ENCODE measurements at places on chromosomes 3 and 15.

GRCh38 chr15:76162036-76162398, 102.2 kb downstream of the TMEM266 start:
- DNase-seq, result no peak

DNA sequence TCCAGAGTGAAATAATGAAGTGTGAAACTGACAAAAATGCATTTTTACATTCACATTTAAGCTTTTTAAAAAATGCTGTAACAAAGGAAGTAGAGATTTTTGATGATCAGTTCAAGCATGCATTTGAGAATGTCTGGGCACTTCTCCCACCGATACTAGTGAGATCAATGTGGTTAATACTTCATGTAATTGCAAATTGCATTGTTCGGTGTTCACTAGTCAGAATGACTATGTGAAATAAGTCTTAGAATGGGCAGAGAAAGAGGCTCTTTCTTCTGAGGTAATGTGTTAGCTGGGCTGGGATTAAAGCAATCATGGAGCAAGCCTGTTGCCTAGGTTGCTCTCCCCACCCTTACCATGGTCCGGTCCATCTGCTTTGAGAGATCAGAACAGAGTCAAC, 587.0 kb upstream of the GRM7 start:
- no peak for DNase-seq

- DNase-seq, result no peak
Measured at GRCh38 chr15:101538177-101538576, 48.7 kb upstream of the PCSK6 start.

GRCh38 chr15:61091289-61091616, 137.8 kb downstream of the RORA start:
- DNase-seq, result no peak

DNA sequence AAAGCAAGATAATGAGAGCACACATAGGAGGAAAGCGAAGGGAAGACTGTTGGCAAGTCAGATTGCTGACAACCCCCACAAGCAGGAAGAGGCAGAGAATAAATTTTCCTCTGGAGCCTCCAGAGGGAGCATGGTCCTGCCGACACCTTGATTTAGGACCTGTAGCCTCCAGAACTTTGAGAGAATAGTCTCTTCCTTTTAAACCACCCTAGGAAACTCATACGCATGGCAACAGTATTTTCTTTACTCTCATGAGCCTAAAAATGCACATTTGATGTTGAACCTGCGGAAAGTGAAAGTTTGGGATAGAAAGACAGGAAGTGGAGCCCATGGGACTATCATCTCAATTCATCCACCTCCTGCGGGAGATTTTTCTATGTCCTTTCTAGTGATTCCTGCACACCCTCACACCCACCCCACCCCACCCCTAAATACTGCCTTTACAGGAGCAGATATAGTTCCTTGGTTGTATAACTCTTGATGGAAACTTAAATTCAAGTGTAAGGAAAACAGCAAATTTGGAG, 116.7 kb upstream of the LPP start:
- no peak for DNase-seq

DNA sequence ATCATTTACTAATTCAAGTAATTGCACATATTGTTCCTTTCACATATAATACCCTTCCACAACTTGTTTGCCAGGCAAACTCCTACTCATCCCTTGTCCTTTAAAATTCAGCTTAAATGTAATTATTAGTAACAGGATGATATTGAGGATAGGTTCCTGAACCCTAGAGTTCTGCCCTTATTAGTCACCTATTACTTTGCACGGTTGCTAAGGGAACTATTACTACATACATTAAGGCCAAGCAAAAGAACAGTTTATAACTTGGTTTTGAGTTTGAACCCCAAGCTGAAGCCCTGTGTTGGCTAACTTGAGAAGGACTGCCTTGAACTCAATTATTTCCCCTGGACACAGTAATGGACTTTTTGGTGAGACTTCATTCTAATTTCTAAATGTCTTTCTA, 529.7 kb downstream of the IGSF11 start:
- DNase-seq, result no peak

DNA sequence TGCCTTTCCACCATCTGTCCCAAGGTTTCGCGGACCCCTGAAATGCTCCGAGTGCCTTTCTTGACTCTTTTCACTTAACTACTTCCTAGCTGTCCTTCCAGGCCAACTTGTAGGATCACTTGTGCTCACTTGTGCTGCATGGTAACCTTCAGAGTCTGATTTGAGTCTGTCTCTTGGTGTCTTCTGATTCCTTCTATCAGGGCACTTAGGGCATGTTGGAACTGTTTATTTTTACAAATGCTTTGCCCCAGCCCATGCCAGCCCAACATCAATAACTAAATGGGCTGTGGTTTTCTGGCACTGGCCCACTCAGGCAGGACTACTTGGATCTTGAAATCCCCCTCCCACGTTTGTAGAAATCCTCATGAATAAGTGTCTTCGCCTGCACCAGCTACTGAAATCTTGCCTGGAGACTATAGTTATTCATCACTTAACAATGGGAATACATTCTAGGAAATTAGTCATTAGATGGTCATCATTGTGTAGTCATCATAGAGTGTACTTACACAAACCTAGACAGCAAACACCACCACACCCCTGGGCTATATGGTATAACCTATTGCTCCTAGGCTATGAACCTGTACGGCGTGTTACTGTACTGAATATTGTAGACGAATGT, 123.1 kb upstream of the STRIT1 start:
- DNase-seq, result no peak

DNA sequence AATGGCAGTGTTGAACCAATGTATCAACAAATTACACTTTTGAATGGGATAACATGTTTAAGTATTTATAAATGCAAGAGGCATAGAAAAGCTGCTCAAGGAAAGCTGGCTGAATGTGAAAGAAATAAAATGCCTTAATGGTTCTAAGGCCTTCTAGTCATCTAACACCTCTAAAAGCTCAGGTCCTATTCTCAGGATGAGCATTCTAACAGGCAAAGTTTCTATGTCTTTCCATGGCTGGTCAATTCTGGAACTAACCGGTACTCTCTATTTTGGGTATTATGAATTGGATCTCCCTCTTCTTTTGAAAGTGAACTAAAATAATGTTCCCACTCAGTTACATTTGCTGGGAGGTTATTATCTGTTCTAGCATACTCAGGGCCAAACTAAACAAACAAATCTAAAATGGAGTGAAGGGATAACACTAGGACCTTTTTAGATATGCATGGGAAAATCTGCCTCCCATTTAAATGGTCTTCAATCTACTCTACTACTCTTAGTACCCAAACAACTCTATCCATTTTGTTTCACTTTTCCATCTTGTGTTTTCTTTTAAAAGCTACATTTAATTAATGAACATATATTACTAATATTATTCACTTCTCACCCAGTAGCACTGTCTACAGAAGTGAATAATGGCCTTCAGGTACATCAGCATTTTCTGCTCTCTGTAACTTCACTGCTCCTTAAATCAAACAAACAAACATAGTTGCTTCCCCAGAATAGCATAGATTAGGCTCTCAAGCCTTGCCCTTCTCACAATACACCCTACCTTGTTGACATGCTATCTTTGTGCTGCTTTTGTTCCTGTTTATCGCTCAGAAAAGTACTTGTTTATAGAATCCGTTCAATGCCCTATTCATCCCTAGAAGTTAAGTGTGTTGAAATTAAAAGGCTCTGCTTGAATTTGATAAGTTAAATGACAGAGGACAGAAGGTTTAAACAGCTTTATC, 46.4 kb downstream of the CBLB start:
- no peak for DNase-seq

DNA sequence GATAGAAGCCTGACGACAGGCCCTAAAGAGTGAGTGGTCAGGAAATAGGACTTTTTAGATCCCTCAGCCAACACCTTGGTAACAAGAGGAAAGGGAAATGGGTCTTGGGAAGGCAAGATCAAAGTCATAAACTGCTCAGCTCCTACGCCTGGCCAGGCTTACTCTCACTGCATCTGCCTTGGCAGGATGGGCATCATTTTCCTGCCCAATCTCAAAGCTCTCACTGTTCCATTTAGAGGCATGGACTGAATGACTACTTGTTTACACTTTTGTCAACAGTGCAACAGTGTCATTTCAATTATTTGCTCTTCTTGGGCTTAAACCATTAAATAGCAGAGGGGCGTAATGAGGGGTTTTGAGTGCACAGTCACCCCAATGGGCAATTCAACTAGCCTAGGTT, 808.7 kb downstream of the GRM7 start:
- no peak for DNase-seq

DNA sequence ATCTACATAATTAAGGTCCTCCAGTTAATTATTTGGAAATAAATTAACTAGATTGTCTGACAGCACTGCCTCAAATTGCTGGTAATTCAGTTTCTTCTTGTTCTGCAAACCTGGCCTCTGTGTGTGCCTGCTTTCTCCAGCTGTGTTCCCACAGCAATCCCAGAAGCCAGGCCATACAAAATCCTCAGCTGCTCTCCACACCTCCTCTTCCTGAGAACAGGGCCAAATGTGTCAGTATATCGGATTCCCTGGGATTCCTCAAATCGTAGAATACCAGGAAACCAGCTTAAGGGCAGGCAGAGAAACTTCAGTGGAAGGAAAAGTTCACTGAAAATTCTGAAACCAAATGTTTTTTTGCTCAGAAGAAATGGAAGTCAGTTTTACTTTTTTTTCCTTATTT, 261.4 kb downstream of the ZMAT3 start:
- DNase-seq, result no peak

GRCh38 chr3:100044369-100044768, 69.9 kb downstream of the FILIP1L start:
- DNase-seq, result no peak

DNA sequence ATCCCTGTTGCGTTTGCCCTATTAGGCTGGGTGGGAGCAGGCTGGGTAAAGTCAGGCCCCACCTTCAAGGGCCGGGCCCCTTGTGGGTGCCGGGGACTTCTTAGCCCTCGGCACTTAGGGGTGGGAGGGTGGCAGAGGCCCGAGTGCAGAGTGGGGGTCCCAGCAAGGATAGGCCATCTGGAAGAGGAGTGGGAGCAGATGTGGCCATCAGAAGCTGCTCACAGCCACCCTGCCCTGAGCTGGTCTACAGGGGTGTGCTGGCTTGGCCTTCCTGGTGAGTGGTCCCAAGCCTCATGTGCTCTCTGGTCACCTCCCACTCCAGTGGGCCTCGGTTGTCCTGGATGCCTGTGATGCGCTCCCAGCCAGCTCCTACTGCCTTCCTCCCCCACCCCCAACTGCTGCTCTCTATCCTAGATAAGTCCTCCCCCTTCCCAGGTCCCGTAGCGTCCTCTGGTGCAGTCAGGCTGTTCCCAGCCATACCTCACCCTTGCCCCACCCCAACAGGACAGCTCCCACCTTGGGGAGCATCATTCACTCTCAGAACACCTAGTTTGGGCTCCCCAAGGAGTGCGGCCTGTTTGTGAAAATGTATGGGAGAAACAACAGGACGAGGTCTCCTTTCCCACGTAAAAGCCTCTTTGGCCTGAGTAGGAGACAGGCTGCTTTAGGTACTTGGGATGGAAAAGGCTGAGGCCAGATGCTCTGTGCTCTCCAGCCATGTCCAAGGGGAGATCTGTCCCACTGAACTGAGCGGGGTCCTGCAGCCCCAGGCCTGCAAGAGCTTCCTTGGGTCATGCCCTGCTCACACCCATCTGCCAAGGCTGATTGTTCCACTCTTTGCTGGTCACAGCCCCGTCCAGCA, 24.9 kb upstream of the PLXNA1 start:
- no peak for DNase-seq

GRCh38 chr3:101851072-101851770, 1.9 kb downstream of the NFKBIZ start:
- DNase-seq, result no peak

GRCh38 chr3:9035473-9035872, 72.2 kb upstream of the RAD18 start:
- no peak for DNase-seq

GRCh38 chr3:131568460-131568859, 65.7 kb upstream of the MRPL3 start:
- DNase-seq, result no peak

DNA sequence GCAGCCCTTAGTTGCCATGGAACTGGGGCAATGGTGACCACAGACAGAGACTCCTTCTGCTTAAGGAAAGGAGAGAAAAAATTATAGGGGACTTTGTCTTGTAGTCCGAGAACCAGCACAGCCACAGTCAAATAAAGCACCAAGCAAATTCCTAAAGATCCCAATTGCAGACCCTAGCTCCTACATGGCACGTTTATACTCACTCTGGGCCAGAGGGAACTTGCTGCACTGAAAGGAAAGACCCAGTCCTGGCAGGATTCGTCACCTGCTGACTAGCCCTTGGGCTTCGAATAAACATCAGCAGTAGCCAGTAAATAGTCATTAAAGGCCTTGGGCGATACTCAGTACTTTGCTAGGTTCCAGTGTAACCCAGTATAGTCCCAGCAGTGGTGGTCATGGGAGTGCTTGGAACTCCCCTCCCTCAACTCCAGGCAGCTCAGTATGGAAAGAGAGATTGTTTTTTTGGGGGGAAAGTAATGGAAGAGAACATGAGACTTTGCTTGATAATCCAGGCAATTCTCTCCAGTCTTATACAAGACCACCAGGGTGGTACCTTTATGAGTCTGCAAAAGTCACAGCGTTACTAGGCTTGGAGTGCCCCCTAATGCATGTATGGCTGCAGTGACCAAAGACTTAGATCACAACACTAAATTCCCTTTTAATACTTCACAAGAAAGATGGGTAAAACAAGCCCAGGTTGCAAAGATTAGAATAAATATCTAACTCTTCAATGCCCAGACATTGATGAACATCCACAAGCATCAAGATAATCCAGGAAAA, 66.4 kb upstream of the AGTR1 start:
- no peak for DNase-seq

GRCh38 chr15:77504306-77504705, 83.6 kb downstream of the HMG20A start:
- no peak for DNase-seq

- no peak for DNase-seq
Measured at GRCh38 chr3:152720951-152721718, 113.8 kb upstream of the P2RY1 start.

GRCh38 chr15:58867926-58868325, 65.6 kb downstream of the SLTM start:
- DNase-seq, result no peak

GRCh38 chr3:135103917-135104316, 308.9 kb downstream of the EPHB1 start:
- no peak for DNase-seq

GRCh38 chr3:20322085-20322484, 136.1 kb upstream of the SGO1 start:
- DNase-seq, result no peak

GRCh38 chr3:100635273-100635701, 25.9 kb downstream of the ADGRG7 start:
- no peak for DNase-seq

GRCh38 chr3:148896062-148896461, 31.0 kb downstream of the CPA3 start:
- DNase-seq, result no peak

GRCh38 chr15:43330780-43331087, 361 bp upstream of the LCMT2 start:
- DNase-seq, result no peak

GRCh38 chr3:130904491-130904890, 10.6 kb downstream of the ATP2C1 start:
- DNase-seq, result no peak
